ENCODE measurements at places on chromosomes 12 and 14. TPM values are rescaled to one million over a fixed set of nuclear protein-coding genes. Genes with fewer than 3 reads are reported as not detected.
A peak's percentile ranks its signal among the peaks of the same experiment; 100 is the strongest.

DNA sequence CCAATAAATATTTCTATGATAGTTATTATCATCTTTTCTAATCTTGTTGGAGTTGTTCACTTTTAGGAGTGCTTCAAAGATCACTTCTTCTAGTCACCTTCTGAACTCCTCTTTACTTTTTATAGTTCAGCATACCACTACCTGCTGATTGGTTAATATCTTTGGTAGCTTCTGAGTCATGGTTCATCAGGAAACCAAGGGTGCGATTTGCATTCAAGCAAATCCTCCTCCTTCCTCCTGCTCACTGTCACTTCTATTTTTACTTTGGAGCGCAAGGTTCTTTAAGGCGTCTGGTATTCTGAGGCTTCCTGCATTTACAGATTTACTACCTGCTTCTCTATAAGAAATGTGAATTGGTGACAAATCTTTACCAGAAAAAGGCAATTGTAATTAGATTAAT lies 24.0 kb downstream of the SYT1 start:
- no peak for DNase-seq

- peak; percentile 96 for DNase-seq
Measured at GRCh38 chr12:12891080-12891880, at the start of gene GPRC5A. GPRC5A (plus strand) TSS chr12:12891562; CDS start chr12:12908250, 16,688 bp downstream.

- DNase-seq = no peak
Measured at GRCh38 chr14:77286576-77286975, 15.6 kb upstream of the NGB start.

PLBD1 gene
- 9.6 TPM for polyA plus RNA-seq

BCL2L14 gene
- 29.3 TPM for polyA plus RNA-seq

- DNase-seq = no peak
Measured at GRCh38 chr14:96084796-96085195, 45.6 kb downstream of the C14orf132 start.

ADAM21 gene
- polyA plus RNA-seq = not detected

IL23A gene
- polyA plus RNA-seq = 0.92 TPM

DNA sequence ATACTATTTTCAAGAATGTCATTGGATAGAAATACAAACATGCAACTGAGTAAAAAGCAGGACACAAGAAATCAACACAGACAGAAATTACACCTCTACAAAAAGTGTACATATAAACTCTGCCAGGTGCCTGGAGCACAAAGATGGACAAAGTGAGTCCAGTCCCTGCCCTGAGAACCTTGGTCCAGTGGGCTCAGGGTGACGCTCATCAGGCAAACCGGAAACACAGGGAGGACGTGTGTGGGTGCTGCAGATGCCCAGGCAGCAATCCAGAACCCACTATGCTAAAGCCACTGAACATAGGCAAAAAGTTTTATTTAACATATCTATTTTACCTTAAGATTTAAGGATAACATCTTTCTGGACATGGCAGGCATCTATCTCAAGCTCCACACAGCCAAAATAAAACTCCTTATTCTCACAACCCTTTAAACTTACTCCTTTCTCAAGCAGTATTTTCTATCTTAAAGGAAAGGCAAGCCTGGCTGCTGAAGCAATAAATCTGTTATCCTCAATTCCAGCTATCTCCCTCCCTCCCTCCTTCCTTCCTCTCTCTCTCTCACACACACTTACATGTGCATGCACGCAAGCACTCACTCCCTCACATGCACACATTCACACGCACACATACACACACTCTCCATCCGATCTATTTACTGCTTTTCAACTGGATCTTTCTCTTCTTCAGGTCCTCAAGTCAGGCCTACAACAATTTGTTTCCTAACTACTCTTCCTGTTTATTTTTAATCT lies 10.2 kb downstream of the PPP1R13B start:
- DNase-seq = no peak

CYP46A1 gene
- polyA plus RNA-seq = 0.64 TPM

- DNase-seq = no peak
Measured at GRCh38 chr14:22838631-22839041, 2.3 kb downstream of the MMP14 start.

SLC17A8 gene
- polyA plus RNA-seq = 1.8 TPM

DNA sequence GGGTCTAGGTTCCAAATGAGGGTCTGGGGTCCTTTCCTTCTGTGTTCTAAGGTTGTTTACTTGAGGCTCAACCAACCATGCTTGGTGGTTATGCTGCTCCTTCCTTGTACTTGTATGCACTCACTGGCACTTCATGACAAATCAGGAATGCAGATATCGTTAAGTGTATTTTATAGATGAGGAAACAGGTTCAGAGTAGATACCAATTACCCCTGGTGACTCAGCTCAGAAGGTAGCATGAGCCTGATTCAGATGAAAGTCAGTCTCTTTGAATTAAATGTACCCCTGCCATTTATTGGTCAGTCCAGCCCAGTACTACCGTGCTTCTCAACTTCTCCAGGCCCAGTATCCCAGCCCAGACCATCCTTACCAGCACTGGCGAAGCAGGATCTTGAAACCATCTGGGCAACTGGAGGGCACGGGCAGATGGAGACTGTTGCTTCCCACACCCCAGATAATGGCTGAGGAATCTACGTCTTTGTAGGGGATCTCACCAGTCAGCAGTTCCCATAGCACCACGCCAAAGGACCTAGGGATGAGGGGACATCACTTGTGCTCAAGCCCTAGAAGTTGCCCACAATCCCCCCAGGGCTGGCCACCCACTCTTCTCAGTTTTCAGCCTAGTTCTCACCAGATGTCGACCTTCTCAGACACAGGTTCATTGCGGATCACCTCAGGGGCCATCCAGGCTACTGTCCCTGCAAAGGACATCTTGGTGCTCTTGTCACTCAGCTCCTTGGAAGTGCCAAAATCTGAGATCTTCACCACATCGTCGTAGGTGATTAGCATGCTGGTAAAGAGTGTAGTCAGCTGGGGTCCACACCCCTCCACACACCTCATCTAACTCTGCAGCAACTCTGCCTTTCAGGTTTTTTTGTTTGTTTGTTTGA lies 14.3 kb downstream of the MAP3K12 start:
- DNase-seq = peak; percentile 51

GRCh38 chr14:64253672-64254071 lies 40.5 kb downstream of the ESR2 start:
- no peak for DNase-seq

DNA sequence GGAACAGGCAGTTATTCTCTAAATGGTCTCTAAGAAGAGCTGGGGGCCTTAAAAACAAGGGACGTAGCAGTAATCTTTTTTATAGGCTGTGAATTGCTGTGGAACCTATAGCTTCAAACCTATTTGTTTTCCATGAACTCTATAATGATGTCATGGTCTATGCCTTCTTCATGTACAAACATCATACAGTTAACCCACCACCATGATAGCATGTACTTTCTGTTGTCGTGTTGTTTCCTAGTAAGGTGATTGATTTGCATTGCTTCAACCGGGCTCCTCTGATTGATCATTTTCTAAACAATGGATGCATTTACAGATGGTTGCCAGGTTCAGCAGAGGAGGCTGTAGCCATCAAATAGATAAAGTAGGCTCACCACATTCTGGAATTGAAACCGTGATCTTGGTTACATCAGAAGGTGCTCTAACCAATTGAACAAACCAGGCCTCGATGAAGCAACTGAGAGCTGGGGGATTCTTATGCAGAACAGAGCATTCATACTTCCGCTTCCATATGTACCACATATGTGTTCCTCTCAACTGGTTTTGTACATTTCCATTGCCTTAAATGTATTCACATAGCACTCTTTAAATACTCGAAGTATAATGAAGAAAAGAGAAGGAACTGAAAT lies 25.6 kb upstream of the PCNX1 start:
- DNase-seq = no peak

DNA sequence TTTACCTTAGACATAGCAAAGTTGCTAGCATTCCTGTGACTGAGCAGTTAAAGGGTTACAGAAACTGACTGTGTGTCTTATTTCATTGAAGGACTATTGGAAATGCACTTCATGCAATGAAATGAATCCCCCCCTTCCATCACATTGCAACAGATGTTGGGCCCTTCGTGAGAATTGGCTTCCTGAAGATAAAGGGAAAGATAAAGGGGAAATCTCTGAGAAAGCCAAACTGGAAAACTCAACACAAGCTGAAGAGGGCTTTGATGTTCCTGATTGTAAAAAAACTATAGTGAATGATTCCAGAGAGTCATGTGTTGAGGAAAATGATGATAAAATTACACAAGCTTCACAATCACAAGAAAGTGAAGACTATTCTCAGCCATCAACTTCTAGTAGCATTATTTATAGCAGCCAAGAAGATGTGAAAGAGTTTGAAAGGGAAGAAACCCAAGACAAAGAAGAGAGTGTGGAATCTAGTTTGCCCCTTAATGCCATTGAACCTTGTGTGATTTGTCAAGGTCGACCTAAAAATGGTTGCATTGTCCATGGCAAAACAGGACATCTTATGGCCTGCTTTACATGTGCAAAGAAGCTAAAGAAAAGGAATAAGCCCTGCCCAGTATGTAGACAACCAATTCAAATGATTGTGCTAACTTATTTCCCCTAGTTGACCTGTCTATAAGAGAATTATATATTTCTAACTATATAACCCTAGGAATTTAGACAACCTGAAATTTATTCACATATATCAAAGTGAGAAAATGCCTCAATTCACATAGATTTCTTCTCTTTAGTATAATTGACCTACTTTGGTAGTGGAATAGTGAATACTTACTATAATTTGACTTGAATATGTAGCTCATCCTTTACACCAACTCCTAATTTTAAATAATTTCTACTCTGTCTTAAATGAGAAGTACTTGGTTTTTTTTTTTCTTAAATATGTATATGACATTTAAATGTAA lies 31.5 kb downstream of the MDM2 start:
- no peak for DNase-seq

DNA sequence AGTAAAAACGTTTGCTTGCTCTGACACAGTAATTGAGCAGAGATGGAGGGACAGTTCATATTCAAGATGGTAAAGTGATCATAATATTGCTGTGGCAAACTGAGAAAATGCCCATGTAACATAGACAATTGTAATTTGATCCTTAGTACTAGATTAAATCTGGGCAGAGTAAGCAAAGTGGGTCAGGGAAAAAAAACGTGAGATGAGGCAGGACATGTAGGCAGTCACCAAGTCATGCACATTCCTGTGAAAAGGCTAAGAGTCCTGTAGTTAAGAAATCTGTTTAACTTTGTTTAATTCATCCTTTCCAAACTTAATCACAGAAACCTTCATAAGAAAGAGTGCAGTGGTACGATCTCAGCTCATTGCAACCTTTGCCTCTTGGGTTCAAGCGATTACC lies 16.1 kb downstream of the BTBD7 start:
- peak; percentile 44 for DNase-seq

- peak; percentile 4 for DNase-seq
Measured at GRCh38 chr12:132222096-132222807, 78.0 kb downstream of the NOC4L start.

DNA sequence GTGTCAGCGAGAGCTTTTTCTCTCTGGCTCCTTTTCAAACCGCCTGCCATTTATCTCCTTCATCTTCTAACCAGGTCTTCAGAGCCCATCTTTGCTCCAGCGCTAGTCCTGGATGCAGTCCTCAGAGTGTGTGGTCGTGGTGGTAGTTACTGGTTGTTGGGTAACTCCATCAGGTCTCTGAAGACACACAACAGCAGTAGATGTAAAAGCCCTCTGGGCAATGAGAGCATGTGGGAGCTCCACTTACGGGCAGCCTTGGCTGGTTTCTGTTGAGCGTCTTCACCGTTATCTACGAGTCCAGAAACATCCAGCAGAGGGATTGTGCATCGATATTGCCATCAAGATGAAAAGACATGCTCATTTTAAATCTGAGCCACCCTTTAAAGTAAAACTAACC lies 61.2 kb downstream of the FBXL14 start:
- no peak for DNase-seq

KCNK13 gene
- not detected for polyA plus RNA-seq

CD163 gene
- 147 TPM for polyA plus RNA-seq

GRCh38 chr14:58171090-58171489 lies 19.1 kb upstream of the ARMH4 start:
- peak; percentile 74 for DNase-seq

PSME1 gene
- 431 TPM for polyA plus RNA-seq

DNA sequence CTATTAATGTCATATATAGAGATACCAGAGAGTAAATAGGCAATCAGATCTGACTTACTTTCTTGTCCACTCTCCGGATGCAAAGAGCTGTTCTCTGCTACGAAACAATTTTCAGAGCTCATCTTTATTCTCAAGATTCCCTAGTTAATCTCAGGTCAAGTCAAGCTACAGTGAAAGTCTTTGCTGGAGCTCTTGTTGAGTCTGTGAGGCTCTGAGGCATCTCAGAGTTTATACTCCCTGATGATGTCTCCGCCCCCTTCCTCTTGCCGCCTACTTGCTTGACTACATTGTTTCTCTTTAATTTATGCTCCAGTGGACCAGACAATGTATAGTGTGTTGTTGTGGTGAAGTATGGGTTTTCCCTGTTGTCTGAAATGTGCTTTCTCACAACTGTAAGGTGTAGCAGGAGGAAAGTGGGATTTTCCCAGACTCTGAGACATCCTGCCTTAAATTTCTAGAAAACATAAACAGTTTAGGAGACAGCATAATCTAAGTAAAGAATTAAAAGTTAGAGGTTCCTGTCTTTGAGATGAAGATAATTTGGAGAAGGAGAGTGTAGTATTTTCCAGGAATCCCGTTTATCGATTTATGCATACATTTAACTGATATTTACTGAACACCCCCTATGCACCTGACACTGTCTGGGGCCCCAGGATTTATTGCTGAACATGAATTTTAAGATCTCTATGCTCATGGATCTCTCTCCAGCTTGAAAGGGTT lies at the start of gene CD69:
TSS of gene CD69 (minus strand) at position 203 of the 720 bp plus-strand sequence. CDS start at position 122, 81 bp downstream.
- no peak for DNase-seq

DNA sequence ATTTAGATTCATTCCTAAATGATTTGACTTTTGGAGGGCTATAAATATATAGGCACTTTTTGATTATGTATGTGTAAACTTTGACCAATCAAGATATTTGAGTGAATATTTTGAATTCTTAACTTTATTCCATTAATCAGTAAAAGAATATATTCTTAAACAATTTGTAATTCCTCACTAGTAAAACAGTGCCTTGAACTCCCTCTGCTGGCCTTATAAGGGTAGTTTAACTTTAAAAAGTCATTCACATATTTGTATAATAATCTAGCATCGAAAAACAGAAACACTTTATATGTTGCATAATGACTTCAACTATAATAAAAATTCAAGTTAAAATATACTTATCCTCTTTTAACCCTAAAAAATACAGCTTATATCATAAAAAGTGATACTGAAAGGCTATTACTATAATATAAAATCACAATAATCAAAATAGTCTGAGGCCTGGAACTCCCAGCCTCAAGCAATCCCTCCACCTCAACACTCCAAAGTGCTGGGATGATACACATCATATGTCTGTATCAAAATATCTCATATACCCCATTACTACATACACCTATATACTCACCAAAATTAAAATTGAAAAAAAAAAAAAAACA lies 31.2 kb downstream of the CCDC59 start:
- DNase-seq = peak; percentile 11

ORMDL2 gene
- 27.1 TPM for polyA plus RNA-seq

CLEC4A gene
- polyA plus RNA-seq = 7.6 TPM

- DNase-seq = no peak
Measured at GRCh38 chr12:109423392-109423791, 53.7 kb downstream of the KCTD10 start.

DNA sequence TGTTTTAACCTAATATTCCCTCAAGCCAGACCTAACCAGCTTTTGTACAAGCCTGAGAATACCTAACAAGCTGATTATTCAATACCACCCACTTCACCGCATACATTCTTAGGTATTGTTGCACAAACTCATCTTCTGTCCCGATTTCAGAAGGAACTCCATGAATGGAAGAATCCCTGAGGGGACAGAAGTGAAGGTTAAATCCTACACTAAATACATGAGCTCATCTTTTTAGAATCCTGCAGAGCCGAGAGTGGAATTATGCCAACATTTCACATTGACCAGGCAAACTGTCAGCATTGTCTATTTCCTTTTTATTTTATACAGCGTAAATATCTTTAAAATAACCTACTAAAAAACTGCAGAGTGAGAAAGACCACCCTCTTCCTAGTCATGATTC lies 140.7 kb upstream of the PRICKLE1 start:
- no peak for DNase-seq
